Activated T-cell treated with anti-CD3 and anti-CD28 coated beads for 24 hours (primary cell): ENCODE measurements at places on chromosomes 13 and 19.

- no peak for DNase-seq
Observed at GRCh38 chr19:6413291-6413690, 11.3 kb downstream of the KHSRP start.

GRCh38 chr19:42092350-42092749, 16.4 kb downstream of the ZNF574 start:
- peak; percentile 23 for DNase-seq

- DNase-seq, result no peak
Observed at GRCh38 chr13:82672248-82672647, 1210.0 kb downstream of the SLITRK1 start.

DNA sequence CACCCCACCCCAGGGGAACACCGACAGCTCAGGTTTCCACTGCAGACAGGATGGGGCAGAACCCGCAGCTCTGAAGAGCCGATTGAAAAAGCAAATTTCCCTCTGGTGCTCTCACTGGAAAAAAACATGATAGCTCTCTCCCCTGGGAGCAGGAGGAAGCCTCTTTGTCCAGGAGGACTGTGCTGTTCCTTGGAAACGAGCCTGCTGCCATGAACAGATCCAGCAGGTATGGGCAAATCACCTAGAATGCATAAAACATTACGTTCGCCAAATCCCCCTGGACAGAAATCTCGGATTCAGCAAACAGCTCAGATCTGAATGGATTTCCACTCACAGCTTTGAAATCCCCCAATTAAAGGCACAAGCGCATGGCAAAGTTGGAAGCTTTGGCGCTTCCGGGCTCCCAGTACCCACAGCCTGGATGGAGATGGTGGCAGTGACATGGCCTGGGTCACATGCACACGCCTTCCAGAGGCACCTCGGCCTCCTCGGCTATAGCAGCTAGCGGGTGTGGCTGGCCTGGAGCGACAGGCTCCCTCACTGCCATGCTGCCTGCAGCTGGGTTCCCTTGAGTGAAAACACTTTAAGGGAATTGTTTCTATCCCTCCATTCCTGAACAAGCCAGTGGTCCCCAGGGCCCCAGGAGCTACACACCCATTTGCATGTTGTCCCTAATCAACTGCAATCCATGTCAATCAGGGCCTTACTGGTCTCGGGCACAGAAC, 59.1 kb downstream of the CEBPG start:
- DNase-seq, result no peak

- DNase-seq, result no peak
Observed at GRCh38 chr19:4376028-4376670, 24.2 kb downstream of the SH3GL1 start.

DNA sequence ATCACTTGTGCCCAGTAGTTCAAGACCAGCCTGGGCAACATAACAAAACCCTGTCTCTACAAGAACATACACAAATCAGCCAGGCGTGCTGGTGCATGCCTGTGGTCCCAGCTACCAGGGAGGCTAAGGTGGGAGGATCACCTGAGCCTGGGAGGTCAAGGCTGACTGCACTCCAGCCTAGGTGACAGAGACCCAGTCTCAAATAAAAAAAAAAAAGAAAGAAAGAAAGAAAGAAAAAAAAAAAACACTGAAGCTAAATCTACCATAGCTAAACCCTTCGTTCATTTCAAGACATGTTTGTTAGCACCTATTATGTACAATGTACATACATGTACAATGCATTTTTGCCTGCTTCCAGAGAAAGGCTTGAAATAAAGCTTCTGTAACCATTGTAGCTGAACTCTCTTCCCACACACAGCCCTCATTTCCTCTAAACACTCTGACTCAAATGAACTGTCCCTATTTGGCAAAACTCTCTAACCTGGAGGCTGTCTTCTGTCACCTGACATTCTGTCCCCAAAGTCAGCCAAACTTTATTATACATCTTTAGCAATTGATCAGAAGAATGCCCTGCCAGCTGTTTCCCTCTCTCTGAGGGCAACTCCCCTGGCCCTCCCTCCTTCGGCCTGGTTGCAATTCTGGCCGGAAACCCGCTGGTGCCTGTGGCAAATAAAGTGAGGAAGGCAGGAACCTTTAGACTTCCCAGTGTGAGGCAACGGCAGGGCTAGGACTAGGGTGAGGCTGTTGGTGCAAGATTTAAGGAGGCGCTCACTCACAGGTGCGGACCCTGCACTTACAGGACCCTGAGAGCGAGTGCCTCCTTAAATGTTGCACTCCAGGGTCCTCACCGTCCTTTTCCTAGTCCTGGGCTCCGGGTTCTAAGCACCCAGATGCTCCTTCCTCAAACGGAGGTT, 1.8 kb downstream of the ETHE1 start:
- DNase-seq, result no peak

- no peak for DNase-seq
Observed at GRCh38 chr13:42525035-42525504, 48.9 kb upstream of the TNFSF11 start.

GRCh38 chr13:29906432-29907011, 56.1 kb upstream of the UBL3 start:
- no peak for DNase-seq

DNA sequence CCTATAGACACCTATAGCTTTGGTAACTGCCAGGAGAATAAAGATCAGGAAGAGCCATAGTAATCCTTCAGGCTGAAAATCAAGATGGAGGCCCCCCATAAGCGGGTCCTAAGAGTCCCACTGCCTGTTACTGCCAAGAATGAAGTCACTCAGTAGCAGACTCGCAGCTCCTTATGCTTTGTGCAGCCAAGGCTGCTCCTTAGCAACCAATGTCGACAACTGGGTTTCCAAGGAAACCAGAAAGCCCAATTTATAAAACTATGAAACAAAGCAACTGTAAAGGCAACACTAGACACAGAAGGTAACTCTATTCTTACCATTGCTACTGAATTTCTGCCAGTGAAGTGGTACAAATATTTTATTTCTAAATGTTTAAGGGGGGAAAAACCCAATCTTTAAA, 56.5 kb downstream of the DCLK1 start:
- DNase-seq, result no peak

DNA sequence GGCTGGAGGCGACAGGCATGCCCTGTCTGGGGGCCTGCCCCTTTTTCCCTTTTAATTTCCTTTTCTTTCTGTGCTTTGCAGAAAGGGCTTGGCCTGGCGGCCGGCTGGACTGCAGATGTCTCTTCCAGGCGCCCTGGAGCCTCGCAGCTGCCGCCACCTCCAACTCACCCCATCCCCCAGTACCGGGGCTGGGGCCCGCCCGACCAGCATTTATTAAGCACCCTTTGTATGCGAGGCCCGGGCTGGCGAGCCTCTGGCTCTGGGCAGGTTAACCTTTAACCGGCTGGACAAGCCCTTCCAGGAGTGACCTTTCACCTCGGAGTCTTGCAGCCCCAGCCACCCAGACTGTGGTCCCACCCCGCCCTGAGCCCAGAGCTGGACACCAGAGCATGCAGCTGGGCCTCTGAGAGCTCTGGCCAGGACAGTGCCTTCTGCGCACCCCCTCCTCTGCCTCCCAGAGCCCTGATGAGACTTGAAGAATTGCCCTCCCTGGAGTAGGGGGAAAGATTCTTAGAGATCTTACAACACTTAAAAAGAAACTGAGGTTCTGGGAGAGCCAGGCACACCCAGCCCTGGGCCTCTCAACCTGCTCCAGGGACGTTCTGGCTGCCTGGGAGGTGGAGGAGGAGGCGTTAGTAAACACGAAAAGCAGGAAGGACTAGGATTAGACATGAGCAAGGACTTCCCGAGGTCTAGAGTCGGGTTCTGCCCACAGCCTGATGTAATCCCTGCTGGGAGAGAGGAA, 1.1 kb upstream of the NR2F6 start:
- DNase-seq, result no peak

DNA sequence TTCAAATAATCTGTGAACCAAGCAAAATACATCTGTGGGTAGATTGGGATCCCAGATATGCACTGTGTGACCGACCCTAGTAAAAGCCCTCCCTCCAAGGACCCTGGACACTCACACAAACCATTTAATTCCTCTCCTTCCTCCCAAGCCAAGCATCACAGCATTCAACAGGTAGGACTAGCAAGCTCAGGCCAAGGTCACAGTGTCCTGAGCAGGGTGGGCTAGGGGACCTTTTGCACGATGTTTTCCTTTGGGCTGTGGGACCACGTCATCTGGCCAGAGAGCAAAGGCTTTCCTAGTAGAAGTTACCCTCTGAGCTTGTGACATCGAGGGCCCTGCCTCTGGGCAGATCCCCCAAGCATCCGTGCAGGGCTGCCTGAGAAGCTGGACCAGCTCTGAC, 297.6 kb upstream of the ZNF507 start:
- DNase-seq, result no peak

GRCh38 chr13:91154558-91155353, 192.7 kb upstream of the MIR17HG start:
- no peak for DNase-seq

DNA sequence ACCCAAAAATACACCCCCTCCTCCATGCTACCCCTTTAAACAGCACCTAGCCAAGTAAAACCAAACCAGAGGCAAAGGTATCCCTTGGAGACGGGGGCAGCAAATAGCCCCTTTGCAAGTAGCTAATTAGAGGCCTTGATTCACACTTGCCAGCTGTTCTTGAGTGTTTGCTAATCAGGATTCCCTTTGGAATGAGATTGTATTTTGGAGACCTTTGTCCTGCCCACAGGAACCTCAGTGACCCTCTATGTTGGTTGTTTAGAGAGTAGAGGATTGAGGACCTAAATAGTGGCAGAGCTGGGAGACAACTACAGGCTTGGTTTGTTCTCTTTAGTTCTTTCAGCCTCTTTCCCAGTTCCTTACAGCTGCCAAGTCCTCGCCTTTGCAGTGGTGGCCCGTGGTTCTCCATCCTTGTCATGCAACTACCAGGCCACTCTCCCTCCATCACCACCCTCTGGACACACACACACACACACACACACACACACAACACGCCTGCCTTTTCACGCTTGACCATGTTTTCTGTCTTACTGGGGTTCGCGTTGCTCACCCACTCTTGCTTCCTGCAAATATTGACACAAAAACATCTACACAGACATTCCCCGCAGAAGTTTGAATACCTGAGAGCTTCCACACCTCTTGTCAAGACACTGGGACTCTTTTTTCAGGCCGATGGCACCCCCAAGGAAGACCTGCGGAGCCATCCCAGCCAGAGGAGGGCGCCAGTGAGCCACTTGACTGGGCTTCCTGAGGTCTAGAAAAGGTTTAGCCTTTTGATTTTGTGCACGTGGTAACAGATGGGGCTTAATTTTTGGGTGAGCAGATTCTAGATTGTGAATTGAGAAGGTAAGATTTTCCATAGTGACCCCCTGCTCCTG, 80.0 kb upstream of the GPR183 start:
- DNase-seq, result peak; percentile 79

DNA sequence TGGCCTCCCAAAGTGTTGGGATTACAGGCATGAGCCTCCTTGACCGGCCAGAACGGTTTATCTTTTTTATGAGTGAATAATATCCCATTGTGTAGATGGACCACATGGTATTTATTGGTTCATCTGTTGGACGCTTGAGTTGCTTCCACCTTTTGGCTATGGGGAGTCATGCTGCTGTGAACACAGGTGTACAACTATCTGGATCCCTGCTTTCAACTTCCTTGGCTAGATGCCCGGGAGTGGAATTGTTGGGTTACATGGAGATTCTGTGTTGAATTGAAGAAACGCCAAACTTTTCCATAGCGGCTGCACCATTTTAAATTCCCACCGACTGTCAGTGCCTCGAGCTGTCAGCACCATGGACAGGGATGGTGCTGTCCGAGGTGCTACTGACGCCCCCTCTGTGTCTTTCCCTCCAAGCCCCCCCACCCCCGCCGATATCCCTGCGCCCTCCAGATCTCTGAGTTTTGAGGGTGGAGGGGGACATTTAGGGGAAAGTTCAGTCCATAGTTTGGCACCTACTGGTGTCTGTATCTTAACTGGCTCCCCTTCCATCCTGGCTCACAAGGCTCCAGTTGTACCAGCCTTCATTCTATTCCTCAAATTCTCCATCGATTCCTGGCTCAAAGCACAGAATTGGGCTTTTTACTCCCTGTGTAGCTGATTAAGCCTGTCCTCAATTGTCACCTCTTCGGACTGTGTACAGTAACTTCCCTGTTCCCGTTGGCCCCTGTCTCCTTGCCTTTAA, 27.3 kb downstream of the PNPLA6 start:
- DNase-seq, result no peak

- no peak for DNase-seq
Observed at GRCh38 chr13:81821259-81821658, 1480.3 kb upstream of the SPRY2 start.

DNA sequence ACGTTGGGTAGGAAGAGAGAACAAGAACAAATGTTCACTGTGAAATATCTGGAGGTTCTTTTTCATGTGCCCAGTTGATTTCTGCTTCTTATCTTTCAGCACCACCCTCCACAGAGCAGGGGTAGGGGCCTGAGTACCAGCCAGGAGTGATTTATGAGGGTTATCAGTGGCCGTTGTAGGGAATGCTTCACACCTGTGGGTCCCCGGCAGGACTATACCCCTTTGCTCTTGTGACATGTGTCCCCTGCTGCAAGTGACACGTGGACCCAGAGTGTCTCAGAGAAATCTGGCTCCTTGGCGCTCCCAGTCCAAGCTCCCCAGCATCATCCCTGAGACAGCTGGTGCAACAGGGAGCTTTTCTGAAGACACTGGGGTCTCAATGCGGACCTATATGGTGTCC, 29.7 kb downstream of the SIAH3 start:
- DNase-seq, result no peak

- no peak for DNase-seq
Observed at GRCh38 chr19:19372656-19373416, 32.6 kb upstream of the GATAD2A start.

GRCh38 chr19:19900139-19900728, 512 bp upstream of the ZNF93 start:
- peak; percentile 3 for DNase-seq

DNA sequence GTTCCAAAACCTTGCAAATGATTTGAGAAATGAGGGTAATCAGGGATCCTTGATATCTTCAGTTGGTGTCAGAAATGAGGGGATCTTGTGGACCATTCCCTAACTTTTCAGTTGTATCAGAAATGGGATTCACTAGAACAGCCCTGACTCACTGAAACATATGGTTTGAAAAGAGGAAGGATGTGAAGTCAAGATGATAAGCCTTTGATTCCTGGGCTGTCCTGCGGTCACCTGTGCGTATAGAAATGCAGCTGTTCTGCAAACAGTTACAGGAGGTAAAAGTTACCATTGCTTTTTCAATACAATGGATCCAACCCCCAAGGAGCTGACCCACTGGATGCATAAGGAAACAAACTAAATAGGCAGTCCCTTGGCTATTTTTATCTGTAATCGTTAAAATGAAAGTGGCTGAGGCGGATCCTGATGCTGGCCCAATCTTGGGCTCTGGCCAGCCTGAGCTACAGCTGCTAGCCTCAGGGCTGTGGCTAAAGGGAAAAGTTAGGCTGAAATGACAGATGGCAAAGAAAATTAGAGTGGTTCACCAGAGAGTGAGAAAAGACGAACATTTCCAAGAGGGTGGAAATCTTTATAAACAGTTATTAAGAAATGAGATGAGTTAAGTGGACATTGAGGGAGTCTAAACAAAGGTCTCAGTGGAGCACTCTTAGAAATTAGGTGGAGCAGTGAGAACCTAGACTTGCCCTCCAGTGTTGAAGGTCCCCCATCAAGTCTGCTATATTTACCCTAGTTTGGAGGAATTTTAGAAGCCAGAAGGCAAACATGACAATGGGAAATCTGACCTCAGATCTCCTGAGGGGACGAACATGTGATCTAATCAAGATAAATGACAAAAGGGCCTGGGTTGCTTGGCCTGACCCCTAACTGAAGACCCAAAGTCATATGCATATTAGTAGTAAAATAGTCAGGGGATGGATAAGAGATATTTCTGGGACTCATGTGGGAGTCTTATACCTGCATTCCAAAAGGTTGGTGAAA, 7.6 kb downstream of the SIGLECL1 start:
- no peak for DNase-seq
